Endodermal cell (in vitro differentiated cells): ENCODE measurements at places on chromosomes 7 and 10. TPM values are rescaled to one million over a fixed set of nuclear protein-coding genes. Genes with fewer than 3 reads are reported as not detected.

The HMX2 gene
- total RNA-seq: not detected in 3 replicates

The FAM131B gene
- 3.6 and 5.4 TPM in 2 replicates for total RNA-seq

DNA sequence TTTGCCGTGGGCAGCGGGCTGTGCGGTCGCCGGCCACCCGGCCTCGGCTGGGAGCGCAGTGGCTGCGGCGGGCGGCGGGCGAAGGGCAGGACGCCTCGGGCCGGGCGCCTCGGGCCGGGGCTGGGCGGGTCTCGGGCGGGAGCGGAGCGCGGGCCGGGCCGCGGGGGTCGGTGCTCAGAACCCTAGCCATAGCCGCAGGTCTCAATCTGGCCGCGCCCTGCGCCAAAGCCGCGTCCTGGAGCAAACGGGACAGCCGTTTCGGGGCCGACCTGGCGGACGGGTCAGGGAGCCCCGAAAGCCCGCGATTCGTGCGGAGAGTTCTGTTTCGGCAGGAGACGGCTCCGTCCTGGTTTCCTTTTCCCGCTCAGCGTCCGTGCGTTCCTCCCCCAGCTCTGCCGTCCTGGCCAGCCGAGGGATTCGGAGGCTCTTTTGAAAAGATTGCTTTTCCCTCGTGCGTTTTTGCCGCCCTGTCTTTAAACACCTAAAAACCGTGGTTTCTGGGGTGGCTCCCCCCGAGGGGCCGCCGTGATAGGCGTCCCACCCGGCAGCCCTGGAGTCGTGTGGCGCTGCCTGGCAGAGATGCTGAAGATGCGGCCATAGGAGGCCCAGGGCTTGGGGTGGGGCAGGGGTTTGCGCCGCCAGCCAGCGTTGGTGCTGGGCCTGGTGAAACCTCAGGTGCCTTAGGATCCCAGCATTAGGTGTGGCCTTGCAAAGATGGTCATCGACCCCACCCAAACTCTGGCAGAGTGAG, 727 bp downstream of the RET start:
- DNase-seq: peak; percentile 73

DNA sequence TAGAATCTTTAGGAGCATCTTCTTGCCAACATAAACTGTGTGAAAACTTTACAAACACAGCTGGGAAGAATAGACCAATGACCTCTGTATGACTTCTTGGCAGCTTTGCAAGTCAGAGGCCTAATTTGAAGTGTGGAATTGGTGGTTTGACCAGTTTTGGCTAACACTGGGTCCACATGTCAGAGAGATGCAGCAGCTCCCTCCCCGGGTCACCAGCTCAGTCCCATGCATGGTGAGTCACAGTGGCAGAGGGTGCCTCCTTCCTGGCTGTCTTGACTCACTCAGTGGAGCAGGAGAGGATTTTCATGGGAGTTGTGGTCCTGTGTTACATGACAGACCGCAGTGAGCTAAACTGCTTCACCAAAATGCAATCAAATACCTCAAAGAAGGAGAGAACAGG, 8.2 kb upstream of the STARD3NL start:
- peak; percentile 61 for DNase-seq

The SHH gene
- total RNA-seq: 1.3 to 1.9 TPM (median 1.6 TPM) in 3 replicates

- peak; percentile 55 for DNase-seq
Measured at GRCh38 chr7:72441791-72442190, 29.7 kb upstream of the CALN1 start.

- no peak for DNase-seq
Measured at GRCh38 chr7:150507947-150508602, 6.6 kb upstream of the GIMAP7 start.

DNA sequence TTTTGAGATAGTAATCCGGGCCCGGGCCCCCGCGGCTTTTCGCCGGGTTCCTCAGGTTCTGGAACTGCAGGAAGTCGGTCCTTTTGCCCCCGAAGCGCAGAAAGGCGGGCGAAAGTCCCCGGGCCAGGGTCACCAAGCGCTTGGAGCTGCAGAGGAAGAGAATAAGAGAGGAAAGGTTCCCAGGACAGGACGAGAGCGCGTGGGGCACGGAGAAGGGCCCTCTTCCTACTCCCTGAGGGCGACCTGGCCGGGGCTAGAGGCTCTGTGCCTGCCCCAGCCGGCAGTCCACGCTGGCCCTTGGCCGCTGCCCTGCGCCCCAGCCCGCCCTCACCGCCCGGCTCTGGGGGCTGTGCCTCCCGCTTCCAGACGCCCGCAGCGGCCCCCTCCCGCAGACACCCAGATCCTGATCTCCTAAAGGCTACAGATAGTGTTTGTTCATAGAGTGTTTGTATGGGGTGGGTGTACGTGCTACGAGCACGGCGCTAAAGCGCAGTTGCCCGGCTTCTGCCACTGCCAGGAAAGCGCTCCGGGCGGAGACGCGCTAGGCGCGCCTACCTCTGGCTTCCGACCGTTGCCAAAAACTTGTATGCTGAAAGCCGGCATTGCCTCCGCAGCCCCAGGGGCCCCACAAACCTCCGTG, 3.2 kb downstream of the HPSE2 start:
- peak; percentile 84 for DNase-seq

The PRKG1 gene
- total RNA-seq: 1.3 to 2.1 TPM (median 1.7 TPM) in 3 replicates

The STARD3NL gene
- total RNA-seq: 56.4 to 68.5 TPM (median 58.3 TPM) in 3 replicates

The DDC gene
- 1.1 to 1.8 TPM in 2 of 3 replicates, not detected in the other for total RNA-seq

DNA sequence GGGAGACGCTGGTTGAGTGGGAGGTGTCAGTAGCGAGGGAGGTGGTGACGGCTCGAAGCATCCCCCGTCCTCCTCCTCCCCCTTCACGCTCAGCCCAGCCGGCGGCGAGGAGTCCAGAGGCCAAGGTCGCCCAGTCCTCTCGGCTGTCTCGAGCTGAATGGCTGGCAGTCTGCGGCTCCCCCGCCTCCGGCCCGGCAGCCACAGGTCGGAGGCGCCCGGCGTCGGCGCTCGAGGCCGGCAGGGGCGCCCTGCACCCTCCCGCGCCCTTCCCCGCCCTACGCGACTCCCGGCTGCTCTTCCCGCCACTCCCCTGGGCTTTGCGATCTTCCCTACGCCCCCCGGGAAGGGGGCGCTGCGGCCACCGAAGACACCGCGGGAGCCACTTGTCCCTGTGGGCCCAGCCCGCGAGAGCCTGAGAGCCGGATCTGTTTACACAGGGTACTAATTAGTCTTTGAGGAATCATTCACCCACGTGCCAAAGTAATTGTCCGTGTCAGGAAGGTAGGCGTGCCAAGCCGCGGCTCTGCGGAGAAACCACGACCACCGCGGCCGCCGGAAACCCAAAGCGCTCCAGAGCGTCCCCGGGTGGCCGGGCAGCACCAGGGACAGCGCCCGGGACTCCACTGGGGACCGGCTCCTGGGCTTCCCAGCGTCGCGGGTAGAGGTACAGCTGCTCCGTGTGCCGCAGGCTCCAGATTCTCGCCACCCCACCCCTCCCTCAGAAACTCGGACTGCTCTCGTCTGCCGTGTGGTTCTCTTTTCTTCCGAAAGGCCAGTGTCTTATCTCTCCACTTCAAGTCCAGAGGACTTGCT, at the start of gene NXPH1:
NXPH1 (plus strand) TSS at position 133 of the 813 bp plus-strand sequence.
- peak; percentile 90 for DNase-seq

The SLC13A1 gene
- total RNA-seq: not detected in 3 replicates

- DNase-seq: no peak
Measured at GRCh38 chr10:101748496-101748895, 27.4 kb downstream of the FGF8 start.

The GPR15LG gene
- total RNA-seq: not detected in 3 replicates

- DNase-seq: peak; percentile 72
Measured at GRCh38 chr7:28406192-28406591, 6.1 kb upstream of the CREB5 start.

DNA sequence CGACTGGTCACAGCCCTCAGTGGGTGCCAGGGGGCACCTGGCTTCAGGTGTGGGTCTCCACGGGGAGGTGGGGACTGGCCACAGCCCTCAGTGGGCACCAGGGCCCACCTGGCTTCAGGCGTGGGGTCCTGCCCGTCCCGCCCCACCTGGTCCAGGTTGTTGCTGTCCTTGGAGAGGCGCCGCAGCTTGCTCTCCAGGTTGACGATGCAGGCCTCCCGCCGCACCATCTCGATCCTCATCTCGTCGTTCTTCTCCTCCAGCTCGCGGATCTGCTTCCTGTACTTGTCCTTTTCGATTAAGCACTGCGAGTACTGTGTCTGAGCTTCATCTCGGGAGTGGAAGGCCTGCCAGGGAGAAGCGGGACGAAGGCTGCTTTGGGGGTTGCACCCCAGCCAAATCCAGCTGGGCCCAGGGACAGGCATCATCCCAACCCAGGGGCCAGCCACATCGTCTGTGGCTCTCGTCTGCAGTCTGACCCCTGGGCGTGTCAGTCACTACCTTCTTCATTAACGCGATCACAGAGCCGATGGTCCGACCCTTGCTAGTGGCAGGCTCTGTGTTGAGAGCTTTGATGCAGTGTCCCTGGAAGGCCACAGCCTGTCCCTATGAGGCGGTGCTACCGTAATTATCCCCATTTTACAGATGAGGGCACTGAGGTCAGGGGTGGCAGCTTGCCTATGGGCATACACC, 92.9 kb upstream of the GNA12 start:
- DNase-seq: peak; percentile 36

DNA sequence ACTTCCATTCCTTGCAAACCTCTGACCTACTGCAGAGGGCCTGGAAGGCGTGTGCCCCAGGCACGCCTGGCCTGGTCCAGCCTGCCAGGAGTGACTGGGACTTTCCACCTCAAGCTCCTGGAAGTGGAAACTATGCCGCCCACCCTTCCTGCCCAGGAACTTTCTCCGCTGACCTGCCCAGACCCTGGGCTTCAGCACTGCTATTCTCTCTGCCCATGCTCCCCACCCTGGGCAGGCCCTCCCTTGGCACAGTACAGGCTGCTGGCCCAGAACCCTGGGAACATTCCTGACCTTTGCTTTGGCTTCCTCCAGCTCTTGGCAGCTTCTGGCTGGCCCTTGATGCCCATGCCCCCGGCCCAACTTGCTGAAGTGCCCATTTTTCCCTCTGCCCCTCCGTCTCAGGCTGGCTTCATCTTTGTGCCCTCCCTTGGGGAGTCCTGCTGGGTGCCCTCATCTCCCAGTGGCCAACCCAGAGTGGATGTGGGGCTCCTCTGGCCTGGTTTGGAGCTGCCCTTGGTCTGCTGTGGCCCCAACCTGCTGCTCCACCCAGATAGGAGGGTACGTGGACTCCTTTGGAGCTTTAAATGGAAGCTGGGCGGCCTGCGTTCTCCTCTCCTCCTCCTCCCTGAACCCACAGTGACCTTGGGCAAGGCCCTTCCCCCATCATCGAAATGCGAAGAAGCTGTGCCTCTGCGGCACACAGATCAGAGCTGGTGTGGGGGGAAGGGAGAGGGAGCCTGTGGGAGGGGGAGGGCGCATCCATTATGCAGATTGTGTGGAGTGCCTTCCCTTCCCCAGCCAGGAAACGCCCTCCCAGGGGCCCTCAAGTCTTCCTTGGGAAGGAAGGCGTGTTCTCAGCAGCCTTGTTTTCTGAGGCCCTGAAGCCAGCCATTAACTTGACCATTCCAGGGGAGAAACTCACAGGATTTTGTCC, 3.4 kb downstream of the MMRN2 start:
- DNase-seq: peak; percentile 95

The GTF2IRD1 gene
- total RNA-seq: 63.6 to 84.4 TPM (median 76.7 TPM) in 3 replicates

DNA sequence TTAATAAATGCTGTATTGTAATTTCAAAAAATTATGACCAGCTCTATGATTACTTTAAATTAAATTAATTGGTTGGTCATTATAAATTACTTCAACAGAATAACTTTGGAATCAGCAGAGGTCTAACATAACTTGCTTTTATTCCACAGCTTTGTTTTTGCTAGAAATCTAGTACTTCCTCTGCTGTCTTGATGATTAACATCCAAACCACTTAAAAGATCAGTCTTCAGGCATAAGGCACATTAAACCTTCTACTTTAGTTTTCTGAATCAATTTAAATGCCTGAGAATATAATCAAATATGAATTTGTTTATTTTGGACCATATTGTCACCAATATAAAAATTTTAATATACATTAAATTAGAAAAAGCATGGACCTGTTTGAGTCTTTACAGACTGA, 465.3 kb downstream of the ARL4A start:
- DNase-seq: no peak

The FZD8 gene
- total RNA-seq: 185 and 189 TPM in 2 replicates

DNA sequence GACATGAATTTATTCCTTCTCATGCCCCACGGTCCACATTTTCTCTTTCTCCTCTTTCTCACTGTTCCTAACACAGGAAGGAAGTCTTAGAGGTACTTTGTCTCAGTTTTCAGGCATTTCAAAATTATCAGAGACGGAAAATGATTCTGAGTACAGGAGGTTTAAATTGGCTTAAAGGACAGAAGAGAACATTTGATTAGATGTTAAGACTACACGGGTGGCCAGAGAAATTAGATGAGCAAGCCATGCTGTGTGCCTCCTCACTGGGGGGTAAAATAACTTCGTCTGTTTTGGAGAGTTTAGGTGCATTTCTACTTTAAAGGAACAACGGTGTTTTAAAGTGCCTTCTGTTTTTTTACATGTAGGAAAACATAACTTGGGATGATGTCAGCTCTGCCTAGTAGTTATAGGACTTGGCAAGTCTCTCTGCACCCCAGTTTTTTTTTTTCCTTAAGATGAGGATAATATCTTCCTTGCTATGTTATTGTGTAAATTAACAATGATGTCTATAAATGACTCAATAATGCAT, 66.9 kb downstream of the MCMBP start:
- no peak for DNase-seq

DNA sequence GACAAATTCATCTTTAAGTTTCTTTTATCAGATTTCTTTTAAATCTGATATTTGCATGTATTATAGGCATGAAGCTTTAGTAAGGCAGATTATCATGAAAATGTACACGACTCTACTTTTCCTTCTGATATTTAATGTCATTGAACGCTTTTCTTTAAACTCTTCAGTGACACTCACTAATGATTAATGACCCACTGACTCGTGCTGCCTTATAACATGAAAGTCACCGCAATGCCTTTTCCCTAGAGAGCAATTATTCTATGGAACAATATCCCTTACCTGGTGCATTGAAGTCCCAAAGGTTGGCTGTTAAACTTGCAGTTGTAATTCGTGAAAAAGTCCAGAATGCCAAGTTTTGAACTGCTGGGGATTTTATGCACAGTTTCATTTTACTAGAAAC, 33.4 kb upstream of the HGF start:
- DNase-seq: no peak

DNA sequence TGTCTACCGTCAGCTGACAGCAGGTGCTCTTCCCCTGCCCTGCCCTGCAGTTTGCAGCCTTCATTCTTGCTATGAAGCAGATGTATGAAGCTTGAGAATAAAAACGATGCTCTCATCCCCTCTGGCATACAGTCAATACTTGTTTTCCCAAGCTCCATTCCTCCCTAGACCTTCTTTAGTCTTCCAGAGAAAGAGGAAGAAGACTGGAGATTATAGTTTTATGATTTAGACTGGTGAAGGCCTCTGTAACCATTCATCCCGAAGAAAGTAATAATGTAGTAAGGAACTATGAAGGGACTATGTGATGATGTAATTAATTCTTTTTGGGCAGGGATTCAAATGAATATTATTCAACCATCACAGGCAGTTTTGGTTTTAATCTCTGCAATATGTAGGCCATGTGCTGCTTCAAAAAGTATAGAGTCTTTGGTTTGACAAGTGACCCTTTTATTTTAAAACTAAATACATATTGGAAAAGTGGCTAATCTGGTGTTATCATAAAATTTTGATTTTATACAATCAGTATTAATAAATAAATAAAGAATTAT, 242.4 kb upstream of the KIAA1217 start:
- DNase-seq: no peak

GRCh38 chr10:130014263-130015074, 50.4 kb upstream of the EBF3 start:
- DNase-seq: no peak

The CELF2 gene
- total RNA-seq: 79.9 to 139 TPM (median 89.4 TPM) in 3 replicates
